ENCODE measurements at places on chromosomes 12 and 14.
A peak's percentile ranks its signal among the peaks of the same experiment; 100 is the strongest.

- DNase-seq: no peak
Observed at GRCh38 chr14:50232276-50232642, 881 bp upstream of the SOS2 start.

DNA sequence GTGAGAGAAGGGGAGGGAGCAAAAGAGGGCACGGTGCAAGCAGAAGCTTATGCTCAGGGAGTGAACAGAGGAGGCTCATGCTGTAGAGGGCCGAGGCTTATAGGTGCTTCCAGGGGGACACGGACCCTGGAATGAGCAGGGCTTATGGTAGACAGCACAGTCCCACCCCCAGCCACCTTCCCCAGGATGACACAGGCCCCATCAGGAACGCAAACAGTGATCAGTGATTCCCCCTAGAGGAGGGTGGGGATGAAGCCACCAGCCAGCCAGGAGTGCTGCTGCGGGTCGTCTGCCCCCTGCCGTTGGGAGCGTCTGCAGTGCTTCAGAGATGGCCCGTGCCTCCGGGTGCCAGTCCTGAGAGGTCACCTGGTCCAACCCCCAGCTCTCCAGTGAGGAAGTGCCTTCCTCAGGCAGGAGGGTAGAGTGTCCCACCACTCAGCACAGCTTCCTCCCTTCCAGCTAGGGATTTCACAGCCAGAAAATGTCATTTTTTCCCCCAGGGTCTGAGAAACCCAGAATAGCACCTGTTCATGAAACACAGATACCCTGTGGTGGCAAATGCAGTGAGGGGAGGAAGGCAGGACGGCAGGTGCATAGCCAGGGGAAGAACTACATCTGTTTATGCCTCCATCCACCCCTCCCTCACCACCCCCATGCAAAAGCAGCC, 60.7 kb downstream of the SLC6A12 start:
- DNase-seq: peak; percentile 44

- DNase-seq: no peak
Observed at GRCh38 chr14:68561531-68562007, 231.3 kb downstream of the ZFP36L1 start.

DNA sequence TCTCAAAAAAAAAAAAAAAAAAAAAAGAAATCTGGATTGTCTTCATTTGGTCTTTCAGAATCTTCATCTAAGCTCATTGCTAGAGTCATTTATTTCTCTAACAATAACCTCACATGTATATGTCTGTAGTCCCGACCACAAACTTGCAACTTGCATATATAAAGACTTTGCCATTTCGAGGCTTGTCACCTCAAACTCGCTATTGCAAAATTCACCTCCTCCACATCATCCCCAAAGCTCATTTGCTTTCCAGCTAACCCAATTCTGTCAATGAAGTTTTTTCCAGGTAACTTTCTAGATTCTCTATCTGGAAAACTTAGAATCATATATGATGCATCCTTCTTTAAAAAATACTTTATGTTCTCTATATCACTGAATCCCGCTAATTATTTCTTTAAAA, 393.2 kb upstream of the ATXN7L3B start:
- no peak for DNase-seq

GRCh38 chr12:25051656-25052195, 102.8 kb upstream of the BCAT1 start:
- DNase-seq: peak; percentile 46

GRCh38 chr12:2801044-2801783, 6.4 kb downstream of the FKBP4 start:
- DNase-seq: no peak

- DNase-seq: peak; percentile 40
Observed at GRCh38 chr14:75981426-75982265, at the start of gene TGFB3. Gene TGFB3, minus strand, starts transcription at chr14:75981995. Its CDS starts 1,102 bp downstream, at chr14:75980893.

- DNase-seq: no peak
Observed at GRCh38 chr12:33439587-33440011, at the start of gene SYT10. Gene SYT10, minus strand, starts transcription at chr12:33439819. Its CDS starts 297 bp downstream, at chr12:33439522.

DNA sequence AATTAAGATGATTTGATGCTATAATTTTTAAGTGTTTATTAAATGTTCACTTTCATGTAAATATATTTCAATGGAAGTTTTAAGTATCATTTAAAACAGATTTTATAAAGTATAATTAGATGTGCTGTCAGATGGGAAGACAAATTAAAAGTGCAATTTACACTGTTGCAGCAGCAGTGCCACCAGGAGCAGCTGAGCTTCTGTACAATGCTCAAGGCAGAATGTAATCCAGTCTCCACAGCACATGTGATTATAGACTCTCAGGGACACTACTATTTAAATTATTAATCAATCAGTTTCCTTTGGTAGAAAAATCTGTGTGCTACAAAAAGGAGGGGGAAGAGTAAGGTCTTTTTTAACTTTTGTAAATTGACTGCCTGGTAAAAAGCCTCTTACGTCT, 285.7 kb upstream of the USP15 start:
- DNase-seq: no peak

GRCh38 chr12:82793751-82794281, 107.1 kb downstream of the TMTC2 start:
- no peak for DNase-seq

DNA sequence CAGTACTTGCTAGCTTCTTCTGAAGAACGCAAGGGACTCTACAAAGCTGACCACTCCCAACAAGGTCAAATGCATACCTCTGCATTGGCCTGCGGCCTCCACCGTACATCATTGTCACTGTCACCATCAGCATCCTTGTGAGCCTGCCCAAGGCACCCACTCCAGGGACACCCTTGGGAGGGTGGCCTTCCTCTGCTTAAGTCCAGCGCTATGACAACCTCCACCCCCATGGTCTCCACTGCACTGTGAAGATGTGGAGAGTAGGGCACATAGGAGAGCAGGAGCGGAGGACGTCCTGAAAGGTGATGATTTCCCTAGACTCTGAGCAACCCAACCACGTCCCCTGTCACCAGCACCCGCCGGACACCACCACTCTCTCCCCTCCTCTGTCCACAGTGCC, 252.8 kb downstream of the ALG10 start:
- DNase-seq: no peak

Data from activated T-cell treated with anti-CD3 and anti-CD28 coated beads for 24 hours (primary cell).